ENCODE measurements at places on chromosomes 2 and 18. TPM values are rescaled to one million over a fixed set of nuclear protein-coding genes. Genes with fewer than 3 reads are reported as not detected.

PASK gene
- 71.5 TPM for total RNA-seq

MALT1 gene
- total RNA-seq: 39.7 TPM

C1QL2 gene
- total RNA-seq: not detected

CCDC148 gene
- total RNA-seq: not detected

COBLL1 gene
- total RNA-seq: not detected

POMC gene
- 4.6 TPM for total RNA-seq

CTAGE1 gene
- total RNA-seq: not detected

ITGB6 gene
- total RNA-seq: not detected

DNA sequence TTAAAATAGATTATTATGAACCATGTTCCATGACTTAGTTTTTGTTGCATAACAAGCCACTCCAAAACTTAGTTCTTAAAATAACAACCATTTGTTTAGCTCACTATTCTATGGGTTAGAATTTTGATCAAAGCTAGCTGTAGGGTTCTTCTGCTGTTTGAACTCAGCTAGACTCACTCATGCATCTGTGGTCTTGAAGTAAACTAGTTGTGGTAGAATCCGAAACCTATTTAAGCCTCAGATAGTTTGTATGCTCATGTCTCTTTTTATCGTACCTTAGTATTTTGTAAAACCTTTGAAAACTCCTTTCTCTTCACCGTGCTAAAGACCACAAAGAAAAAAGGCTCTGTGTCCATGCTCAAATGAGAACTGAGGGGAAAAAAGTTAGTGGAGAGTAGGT lies 166.6 kb downstream of the XIRP2 start:
- H3K4me1 ChIP-seq: no peaks in the 10 kb centered on the region
- DNase-seq: no peak
- H3K4me3 ChIP-seq: no peak overlapping the region
- no peak overlapping the region for H3K27ac ChIP-seq
- no peaks in the 10 kb centered on the region for H3K36me3 ChIP-seq

- H3K4me3 ChIP-seq: no peak overlapping the region
- DNase-seq: no peak
- H3K27me3 ChIP-seq: no peaks in the 10 kb centered on the region
- peaks cover 35% of the 10 kb centered on the region for H3K36me3 ChIP-seq
- peaks cover 25% of the 10 kb centered on the region for H3K4me1 ChIP-seq
- no peak overlapping the region for H3K27ac ChIP-seq
Observed at GRCh38 chr2:63872571-63873328, 31.1 kb downstream of the UGP2 start.

GRCh38 chr2:201196003-201196402 lies 13.1 kb downstream of the CASP10 start:
- H3K27me3 ChIP-seq: no peaks in the 10 kb centered on the region
- peaks cover 55% of the 10 kb centered on the region for H3K4me1 ChIP-seq
- DNase-seq: no peak
- peaks cover 46% of the 10 kb centered on the region for H3K36me3 ChIP-seq

- H3K4me1 ChIP-seq: peaks cover 56% of the 10 kb centered on the region
- H3K27me3 ChIP-seq: no peaks in the 10 kb centered on the region
- H3K36me3 ChIP-seq: no peaks in the 10 kb centered on the region
Observed at GRCh38 chr2:55010149-55010591, 40.1 kb downstream of the RTN4 start.

GRCh38 chr18:57839942-57840381 lies 36.8 kb upstream of the ATP8B1 start:
- H3K27ac ChIP-seq: no peak overlapping the region
- no peak for DNase-seq
- H3K36me3 ChIP-seq: no peaks in the 10 kb centered on the region
- peaks cover 30% of the 10 kb centered on the region for H3K27me3 ChIP-seq

DNA sequence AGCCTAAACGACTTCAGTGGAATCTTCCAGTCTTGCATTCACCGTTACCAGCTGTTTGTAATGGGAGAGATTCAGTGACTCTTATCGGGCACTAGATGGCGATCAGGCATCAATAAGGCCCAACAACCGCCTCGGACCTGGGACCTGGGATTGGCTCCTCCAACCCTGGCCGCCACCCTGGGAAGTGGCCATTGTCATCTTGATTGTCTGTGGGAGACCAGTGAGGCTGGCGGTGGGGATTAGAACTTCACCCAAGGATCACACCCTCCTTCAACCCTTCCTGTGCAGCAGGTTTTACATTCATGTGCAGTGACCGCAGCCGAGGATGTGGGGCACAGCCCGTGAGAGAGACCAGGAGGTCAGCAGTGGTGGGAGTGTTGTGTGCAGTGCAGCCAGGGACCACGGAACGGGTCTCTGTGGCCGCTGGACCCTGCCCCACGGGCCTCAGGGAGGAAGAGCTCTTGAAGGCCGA lies 85.3 kb downstream of the SPP2 start:
- no peak overlapping the region for H3K27ac ChIP-seq
- H3K36me3 ChIP-seq: no peaks in the 10 kb centered on the region
- H3K4me3 ChIP-seq: no peak overlapping the region
- peaks cover 27% of the 10 kb centered on the region for H3K4me1 ChIP-seq
- peak; percentile 67 for DNase-seq
- no peaks in the 10 kb centered on the region for H3K27me3 ChIP-seq

DNA sequence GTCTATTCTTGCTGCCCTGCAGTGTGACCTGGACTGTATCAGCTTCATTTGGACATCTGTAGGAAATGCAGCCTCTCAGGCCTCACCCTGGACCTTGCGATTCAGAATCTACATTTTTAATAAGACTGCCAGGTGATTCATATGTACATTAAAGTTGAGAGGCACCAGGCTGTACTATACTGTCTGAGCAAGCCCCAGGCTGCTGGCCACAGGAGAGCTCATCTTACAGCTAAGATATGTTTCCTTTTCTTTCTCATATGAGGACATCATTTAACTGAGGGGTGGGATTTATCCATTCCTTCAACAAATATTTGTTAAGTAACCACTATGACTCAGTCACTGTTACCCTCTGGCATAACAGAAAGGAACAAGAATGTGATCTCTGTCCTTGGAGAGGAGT lies 78.2 kb upstream of the GCFC2 start:
- H3K36me3 ChIP-seq: no peaks in the 10 kb centered on the region
- no peak for DNase-seq
- H3K27ac ChIP-seq: no peak overlapping the region
- no peak overlapping the region for H3K4me3 ChIP-seq

DNA sequence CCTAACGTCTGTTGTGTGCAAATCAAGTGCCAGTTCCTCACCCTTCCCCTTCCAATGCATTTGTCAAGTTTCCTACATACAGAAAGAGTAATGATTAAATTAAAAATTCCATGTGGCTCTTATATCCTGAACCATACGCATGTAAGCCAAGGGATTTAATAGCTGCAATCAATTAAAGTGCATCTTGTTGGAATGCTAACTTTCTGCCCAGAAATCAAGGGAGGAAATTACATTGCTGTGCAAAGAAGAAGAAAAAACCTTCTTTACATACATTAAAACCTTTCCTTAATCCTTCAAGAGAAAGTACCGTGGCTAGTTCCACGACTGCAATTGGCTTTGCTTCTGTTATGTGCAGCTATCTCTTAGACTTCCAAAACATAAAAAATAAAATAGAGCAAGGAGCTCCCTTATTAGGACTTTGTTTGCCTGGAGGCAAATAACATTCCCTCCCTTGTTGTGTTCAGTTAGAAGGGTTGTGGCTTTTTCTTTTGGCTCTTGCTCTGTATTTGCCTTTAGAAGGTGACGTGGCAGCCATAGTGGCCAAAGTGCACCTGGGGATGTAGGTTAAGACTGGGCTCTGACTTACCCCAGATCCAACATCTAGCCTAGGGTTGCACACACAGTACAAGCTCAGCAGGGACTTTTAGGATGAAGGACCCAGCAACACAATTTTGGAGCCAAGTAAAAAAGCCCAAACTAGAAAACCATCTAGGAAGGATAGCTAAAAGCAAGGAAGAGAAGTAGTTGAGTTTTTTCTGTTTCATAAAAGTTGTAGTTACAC lies 158.3 kb downstream of the ANTXR1 start:
- DNase-seq: no peak
- no peak overlapping the region for H3K27ac ChIP-seq
- H3K4me3 ChIP-seq: no peak overlapping the region
- peaks cover 4% of the 10 kb centered on the region for H3K27me3 ChIP-seq
- no peaks in the 10 kb centered on the region for H3K4me1 ChIP-seq
- H3K36me3 ChIP-seq: no peaks in the 10 kb centered on the region

DNA sequence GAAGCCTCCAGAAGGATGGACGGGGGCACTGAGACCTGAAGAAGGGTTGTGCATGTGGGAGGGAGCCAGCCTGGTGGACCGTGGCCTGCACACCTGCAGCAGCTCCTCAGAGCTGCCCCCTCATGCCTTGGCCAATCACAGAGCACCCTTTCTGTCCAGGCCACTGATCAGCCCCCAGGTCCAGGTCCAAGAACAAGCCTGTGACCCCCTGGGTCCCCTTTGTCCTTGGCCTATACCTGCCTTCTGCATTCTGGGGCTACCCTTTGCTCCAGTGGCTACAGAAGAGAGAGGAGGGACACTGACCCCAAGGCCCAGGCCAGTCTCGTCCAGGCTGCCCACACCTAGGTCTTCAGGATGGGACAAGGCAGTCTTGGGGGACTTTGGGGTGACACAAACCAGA lies 62.2 kb downstream of the AGAP1 start:
- H3K4me3 ChIP-seq: no peak overlapping the region
- H3K4me1 ChIP-seq: no peaks in the 10 kb centered on the region
- H3K27ac ChIP-seq: no peak overlapping the region
- DNase-seq: no peak
- H3K36me3 ChIP-seq: no peaks in the 10 kb centered on the region

DNA sequence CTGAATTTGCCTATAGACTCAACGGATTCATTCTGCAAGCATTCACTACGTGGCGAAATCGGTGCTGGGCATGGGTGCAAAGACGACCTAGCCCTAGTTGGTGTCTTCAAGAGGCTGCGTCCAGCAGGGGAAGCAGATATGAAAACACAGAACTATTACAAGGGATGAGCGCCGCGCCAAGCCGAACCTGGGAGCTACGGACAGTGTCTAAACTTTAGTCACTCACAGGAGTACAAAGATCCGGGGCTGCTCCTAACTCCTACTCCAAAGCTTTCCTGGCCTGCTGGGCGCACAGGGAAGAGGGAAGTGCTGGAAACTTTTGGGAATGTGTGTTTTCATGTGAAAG lies 732 bp upstream of the ANXA4 start:
- no peaks in the 10 kb centered on the region for H3K27me3 ChIP-seq
- peak; percentile 46 for DNase-seq
- peak overlapping the region; percentile 75 for H3K4me3 ChIP-seq
- H3K36me3 ChIP-seq: no peaks in the 10 kb centered on the region
- peaks cover 12% of the 10 kb centered on the region for H3K4me1 ChIP-seq

DNA sequence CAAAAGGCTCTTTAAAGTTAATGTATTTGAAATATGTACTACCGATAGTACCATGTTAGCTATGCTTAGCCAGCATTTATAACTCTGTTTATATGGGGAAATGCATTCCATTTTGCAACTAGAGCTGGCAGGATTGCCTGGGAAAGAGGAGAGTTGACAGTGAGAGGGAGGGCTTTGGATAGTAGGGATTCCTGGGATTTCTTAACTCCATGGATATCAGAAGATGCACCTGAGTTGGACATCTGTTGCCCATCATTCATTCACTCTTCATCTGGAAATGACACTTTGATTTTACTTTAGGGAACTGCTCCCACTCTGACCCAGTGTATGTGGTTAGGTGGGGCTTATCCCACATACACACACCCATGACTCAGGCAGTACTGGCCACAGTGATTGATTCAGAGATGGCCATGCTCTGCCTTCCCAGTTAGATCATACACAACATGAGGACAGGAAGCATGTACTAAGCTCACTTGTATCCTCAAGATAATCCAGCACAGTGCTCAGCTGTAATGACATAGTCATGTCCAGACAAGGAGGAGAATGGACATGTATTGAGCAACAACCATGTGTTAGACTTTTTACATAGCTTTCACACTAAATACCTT lies 248.8 kb downstream of the MREG start:
- H3K4me1 ChIP-seq: peaks cover 9% of the 10 kb centered on the region
- no peaks in the 10 kb centered on the region for H3K27me3 ChIP-seq
- no peak for DNase-seq
- no peaks in the 10 kb centered on the region for H3K36me3 ChIP-seq

DNA sequence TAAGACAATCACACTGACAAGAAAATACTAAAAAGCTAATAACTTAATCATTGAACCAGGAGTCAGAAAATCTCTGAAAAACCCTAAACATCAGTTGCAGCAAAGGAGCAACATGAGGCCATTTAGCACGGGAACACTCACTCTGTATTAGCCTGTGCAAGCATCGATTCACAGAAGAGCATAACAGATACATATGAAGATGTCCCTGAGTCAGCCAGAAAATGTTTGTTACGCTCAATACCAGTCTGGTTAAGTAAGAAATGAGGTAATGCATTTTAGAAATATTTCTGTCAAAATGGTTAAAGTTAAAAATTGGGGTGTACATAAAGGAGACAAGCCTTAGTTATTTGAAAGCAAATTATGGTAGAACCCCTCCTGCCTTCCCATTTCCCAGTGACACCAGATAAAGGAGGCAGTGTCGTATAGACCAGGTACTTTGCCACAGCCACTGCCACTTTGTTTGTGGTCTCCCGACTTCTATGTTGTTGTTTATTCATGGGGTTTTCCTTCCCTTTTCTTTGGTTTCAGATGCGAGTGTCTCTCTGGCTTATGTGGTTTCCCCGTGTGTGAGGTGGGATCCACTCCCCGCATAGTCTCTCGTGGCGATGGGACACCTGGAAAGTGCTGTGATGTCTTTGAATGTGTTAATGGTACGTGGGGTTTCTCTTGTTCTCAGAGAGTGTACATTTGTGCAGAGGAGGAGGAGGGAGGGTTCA lies 108.6 kb downstream of the CRIM1 start:
- no peak overlapping the region for H3K4me3 ChIP-seq
- H3K27me3 ChIP-seq: no peaks in the 10 kb centered on the region
- no peaks in the 10 kb centered on the region for H3K4me1 ChIP-seq
- peaks cover 3% of the 10 kb centered on the region for H3K36me3 ChIP-seq
- no peak overlapping the region for H3K27ac ChIP-seq

DNA sequence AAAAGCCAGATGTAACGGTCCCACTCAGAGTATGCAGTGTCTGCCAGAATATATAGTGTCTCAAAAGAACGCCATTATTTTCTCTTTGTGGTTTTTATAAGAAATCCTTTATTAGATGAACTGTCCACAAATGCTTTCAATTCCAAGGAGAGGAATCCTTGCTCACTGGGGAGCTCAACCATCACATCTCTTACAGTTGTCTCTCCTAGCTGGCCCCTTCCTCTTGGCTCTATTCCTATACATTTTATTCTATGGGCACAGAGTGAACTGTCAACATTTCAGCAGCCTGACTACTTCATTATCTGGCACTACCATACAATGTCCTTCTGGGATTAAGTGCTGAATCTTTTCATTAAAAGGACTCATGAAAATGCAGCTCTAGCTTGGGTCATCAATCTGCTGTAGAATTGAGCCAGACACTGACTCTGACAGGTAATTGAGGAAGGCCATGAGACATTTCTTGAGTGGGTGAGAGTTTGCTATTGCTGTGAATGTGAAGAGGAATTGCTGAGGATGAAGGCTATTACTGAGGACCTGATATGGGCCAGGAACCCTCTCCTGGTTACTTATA lies 96.5 kb upstream of the THOC1 start:
- H3K4me1 ChIP-seq: no peaks in the 10 kb centered on the region
- no peak overlapping the region for H3K4me3 ChIP-seq
- peaks cover 4% of the 10 kb centered on the region for H3K27me3 ChIP-seq
- no peak for DNase-seq

GRCh38 chr2:100887039-100887578 lies 67.2 kb downstream of the NPAS2 start:
- no peak overlapping the region for H3K4me3 ChIP-seq
- no peaks in the 10 kb centered on the region for H3K36me3 ChIP-seq
- DNase-seq: no peak
- peaks cover 16% of the 10 kb centered on the region for H3K4me1 ChIP-seq
- H3K27me3 ChIP-seq: no peaks in the 10 kb centered on the region

- no peaks in the 10 kb centered on the region for H3K36me3 ChIP-seq
- no peak overlapping the region for H3K27ac ChIP-seq
- no peak for DNase-seq
- no peak overlapping the region for H3K4me3 ChIP-seq
- H3K4me1 ChIP-seq: no peaks in the 10 kb centered on the region
- peaks cover 9% of the 10 kb centered on the region for H3K27me3 ChIP-seq
Observed at GRCh38 chr2:227939271-227940027, 68.0 kb downstream of the DAW1 start.
